ENCODE measurements at places on chromosomes 5 and 9. TPM values are rescaled to one million over a fixed set of nuclear protein-coding genes. Genes with fewer than 3 reads are reported as not detected.

The NPR3 gene
- 0.24 TPM for total RNA-seq

The RMI1 gene
- 22.4 TPM for total RNA-seq

The MPDZ gene
- total RNA-seq, result not detected

The PCDHGB5 gene
- total RNA-seq, result 0.17 TPM

The TEX48 gene
- 1.7 TPM for total RNA-seq

The IL4 gene
- 1.5 TPM for total RNA-seq

The TAF11L10 gene
- total RNA-seq, result not detected

DNA sequence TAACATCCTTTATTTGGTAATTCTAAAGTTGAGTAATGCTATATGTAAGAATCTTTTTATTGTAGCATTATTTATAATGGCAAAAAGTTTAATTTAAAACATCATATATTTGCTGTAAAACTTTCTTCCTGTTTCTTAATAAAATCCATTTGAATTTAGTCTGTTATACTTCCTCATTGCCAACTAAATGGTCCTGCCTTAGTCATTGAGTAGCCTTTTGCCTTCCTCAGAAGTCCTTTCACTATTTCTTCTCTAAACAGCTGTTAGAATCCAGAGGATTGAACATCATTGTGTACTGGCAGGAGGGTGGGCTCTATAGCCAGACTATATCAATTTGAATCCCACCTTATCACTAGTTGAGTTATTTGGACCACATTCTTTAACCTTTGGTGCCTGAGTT, 11.0 kb downstream of the SLC44A1 start:
- no peak overlapping the region for H3K4me3 ChIP-seq
- H3K4me1 ChIP-seq, result peaks cover 19% of the 10 kb centered on the region
- no peaks in the 10 kb centered on the region for H3K27me3 ChIP-seq
- no peak overlapping the region for H3K27ac ChIP-seq
- no peaks in the 10 kb centered on the region for H3K36me3 ChIP-seq

DNA sequence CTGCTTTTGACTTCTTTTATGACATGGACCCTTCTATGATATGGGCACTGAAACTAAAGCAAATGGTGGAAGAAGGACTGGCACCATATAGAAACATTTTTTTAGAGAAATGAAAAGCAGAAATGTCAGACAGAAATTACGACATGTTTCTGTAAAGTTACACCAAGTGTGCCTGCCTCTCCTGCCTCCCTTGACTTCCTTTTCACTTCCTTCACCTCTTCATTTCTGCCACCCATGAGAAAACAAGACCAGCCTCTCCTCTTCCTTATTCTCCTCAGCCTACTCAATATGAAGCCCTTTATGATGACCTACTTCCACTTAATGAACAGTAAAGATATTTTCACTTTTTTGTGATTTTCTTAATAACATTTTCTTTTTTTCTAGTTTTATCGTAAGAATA, 44.5 kb downstream of the ERCC6L2 start:
- peaks cover 3% of the 10 kb centered on the region for H3K36me3 ChIP-seq
- no peaks in the 10 kb centered on the region for H3K27me3 ChIP-seq
- DNase-seq, result no peak
- no peak overlapping the region for H3K4me3 ChIP-seq

GRCh38 chr9:129175515-129175824, 2.6 kb downstream of the IER5L start:
- H3K4me1 ChIP-seq, result peaks cover 3% of the 10 kb centered on the region
- H3K27me3 ChIP-seq, result peaks cover 19% of the 10 kb centered on the region
- H3K27ac ChIP-seq, result no peak overlapping the region
- peak overlapping the region; percentile 90 for H3K4me3 ChIP-seq

GRCh38 chr5:61261136-61261535, 70.9 kb upstream of the ZSWIM6 start:
- no peaks in the 10 kb centered on the region for H3K36me3 ChIP-seq
- peaks cover 5% of the 10 kb centered on the region for H3K4me1 ChIP-seq
- H3K4me3 ChIP-seq, result no peak overlapping the region
- peaks cover 6% of the 10 kb centered on the region for H3K27me3 ChIP-seq

DNA sequence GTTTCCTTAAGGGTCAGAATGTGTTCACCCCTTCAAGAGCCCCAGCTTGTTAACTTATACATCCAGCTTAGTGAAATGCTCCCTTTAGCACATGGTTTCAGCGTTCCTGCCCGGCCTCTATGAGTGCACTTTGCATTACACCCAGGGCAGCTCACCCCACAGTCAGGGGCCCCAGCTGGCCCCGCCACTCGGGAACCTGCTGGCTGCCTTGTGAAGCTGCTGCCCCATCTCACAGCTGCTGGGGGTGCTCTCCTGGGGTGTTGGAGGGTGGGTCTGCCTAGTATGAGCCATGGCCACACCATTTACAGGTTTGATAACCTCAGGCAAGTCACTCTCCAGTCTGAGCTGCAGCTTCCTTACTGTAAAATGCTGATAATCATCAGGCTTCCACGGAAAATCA, 32.2 kb downstream of the HRH2 start:
- H3K27ac ChIP-seq, result no peak overlapping the region
- no peak overlapping the region for H3K4me3 ChIP-seq
- H3K27me3 ChIP-seq, result no peaks in the 10 kb centered on the region
- DNase-seq, result no peak
- peaks cover 2% of the 10 kb centered on the region for H3K36me3 ChIP-seq

DNA sequence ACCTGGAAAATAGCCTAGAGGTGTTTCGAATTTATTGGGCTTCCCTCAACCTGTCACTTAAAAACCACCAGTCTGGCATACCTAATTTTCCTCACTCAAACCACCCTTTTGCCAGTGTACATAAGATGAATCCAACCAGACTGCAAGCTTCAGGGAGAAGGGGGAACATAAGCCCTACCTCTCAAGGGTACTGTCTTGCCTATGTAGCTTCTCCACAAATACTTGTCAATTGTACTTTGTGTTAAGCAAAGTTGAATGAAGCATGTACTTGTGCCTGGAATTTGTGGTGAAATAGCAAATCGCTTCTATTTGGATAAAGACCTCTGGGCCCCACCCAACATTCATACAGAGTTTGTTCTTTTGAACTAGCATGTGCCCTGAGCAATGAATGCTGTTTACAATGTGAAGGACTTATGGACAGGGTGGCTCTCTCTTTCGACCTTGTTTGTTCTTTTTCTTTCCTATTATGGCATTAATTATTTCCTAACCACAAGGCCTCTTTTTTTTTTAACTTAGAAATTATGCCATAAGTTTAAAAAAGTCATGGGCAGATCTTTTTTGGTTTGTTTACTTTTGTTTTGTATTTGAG, 580.2 kb downstream of the EBF1 start:
- no peaks in the 10 kb centered on the region for H3K36me3 ChIP-seq
- H3K27me3 ChIP-seq, result no peaks in the 10 kb centered on the region
- H3K27ac ChIP-seq, result no peak overlapping the region
- H3K4me3 ChIP-seq, result no peak overlapping the region
- DNase-seq, result no peak

- H3K27me3 ChIP-seq, result peaks cover 5% of the 10 kb centered on the region
- H3K4me3 ChIP-seq, result no peak overlapping the region
- H3K36me3 ChIP-seq, result no peaks in the 10 kb centered on the region
- no peak overlapping the region for H3K27ac ChIP-seq
- DNase-seq, result no peak
Observed at GRCh38 chr5:136396886-136397285, 31.5 kb upstream of the TRPC7 start.

GRCh38 chr5:68178579-68178978, 37.0 kb upstream of the PIK3R1 start:
- H3K27ac ChIP-seq, result no peak overlapping the region
- H3K4me1 ChIP-seq, result peaks cover 7% of the 10 kb centered on the region
- no peak overlapping the region for H3K4me3 ChIP-seq
- H3K27me3 ChIP-seq, result no peaks in the 10 kb centered on the region

GRCh38 chr9:14271093-14271673, 42.8 kb downstream of the NFIB start:
- DNase-seq, result no peak
- H3K27me3 ChIP-seq, result peaks cover 15% of the 10 kb centered on the region
- no peak overlapping the region for H3K4me3 ChIP-seq
- no peak overlapping the region for H3K27ac ChIP-seq

DNA sequence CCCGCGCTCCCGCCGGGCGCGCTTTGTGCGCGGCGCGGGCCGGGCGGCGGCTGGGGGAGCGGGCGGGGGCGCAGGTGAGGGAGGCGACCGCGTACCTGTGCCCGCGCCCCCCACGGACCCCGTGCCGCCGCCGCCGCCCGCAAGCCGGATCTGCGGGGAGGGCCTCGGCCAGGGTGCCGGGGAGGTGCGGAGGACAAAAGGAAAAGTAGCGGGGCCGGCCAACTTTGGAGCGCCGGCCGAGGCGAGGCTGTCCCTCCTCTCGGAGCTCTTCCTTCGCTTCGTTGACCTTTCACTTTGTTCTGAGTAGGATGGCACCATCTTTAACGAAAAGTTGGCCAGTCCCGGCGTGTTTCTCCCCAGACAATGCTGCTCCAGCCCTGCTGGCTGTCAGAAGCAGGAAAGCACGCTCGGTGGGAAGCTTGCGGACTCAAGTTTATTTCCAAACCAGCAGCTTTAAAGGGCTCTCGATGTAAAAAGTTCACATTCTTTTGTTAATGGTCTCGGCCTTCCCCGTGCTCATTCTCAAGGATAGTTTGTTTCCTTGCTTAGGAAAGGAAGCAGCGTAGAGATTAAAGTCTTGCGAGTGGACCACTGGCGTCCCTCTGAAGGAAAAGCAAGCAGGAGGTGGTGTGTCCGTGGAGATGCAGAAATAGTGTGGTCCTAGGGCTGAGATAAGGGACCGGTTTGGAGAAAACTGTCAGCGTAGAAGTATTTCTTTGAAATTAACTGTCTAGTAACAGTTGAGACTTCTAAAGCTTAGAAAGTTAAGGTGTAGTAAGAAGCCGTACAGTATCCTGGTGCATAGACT, 639 bp downstream of the EHMT1 start:
- peaks cover 50% of the 10 kb centered on the region for H3K4me1 ChIP-seq
- H3K27me3 ChIP-seq, result no peaks in the 10 kb centered on the region
- no peaks in the 10 kb centered on the region for H3K36me3 ChIP-seq
- peak; percentile 46 for DNase-seq
- H3K27ac ChIP-seq, result peak overlapping the region; percentile 84

GRCh38 chr9:126030716-126031115, 283.5 kb downstream of the PBX3 start:
- H3K27ac ChIP-seq, result no peak overlapping the region
- no peak overlapping the region for H3K4me3 ChIP-seq
- H3K27me3 ChIP-seq, result no peaks in the 10 kb centered on the region
- no peaks in the 10 kb centered on the region for H3K36me3 ChIP-seq
- H3K4me1 ChIP-seq, result no peaks in the 10 kb centered on the region

GRCh38 chr9:129258823-129259301, 80.8 kb upstream of the IER5L start:
- no peak for DNase-seq
- no peak overlapping the region for H3K27ac ChIP-seq
- H3K4me3 ChIP-seq, result peak overlapping the region; percentile 78

- H3K27me3 ChIP-seq, result no peaks in the 10 kb centered on the region
- no peaks in the 10 kb centered on the region for H3K4me1 ChIP-seq
- peak overlapping the region; percentile 32 for H3K27ac ChIP-seq
- peaks cover 3% of the 10 kb centered on the region for H3K36me3 ChIP-seq
- no peak overlapping the region for H3K4me3 ChIP-seq
Observed at GRCh38 chr9:124884376-124884775, 22.4 kb downstream of the ARPC5L start.

GRCh38 chr5:56207537-56207936, 25.6 kb downstream of the ANKRD55 start:
- no peak overlapping the region for H3K4me3 ChIP-seq
- H3K36me3 ChIP-seq, result peaks cover 5% of the 10 kb centered on the region
- DNase-seq, result no peak
- H3K27me3 ChIP-seq, result no peaks in the 10 kb centered on the region

DNA sequence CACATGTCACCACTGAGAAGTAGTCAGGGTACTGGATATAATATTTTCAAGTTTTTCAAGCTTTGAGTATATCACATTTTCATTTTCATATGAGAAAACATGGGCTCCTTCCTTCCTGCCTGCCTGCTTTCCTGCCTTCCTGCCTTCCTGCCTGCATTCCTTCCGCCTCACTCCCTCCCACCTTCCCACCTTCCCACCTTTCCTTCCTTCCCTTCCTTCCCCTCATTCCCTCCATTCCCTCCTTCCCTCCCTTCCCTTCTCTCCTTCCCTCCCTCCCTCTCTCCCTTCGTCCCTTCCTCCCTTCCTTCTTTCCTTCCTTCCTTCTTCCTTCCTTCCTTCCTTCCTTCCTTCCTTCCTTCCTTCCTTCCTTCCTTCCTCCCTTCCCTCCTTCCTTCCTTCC, 175.3 kb downstream of the HMHB1 start:
- H3K4me1 ChIP-seq, result peaks cover 5% of the 10 kb centered on the region
- peaks cover 12% of the 10 kb centered on the region for H3K27me3 ChIP-seq
- no peak overlapping the region for H3K4me3 ChIP-seq
- H3K27ac ChIP-seq, result no peak overlapping the region
- DNase-seq, result no peak

DNA sequence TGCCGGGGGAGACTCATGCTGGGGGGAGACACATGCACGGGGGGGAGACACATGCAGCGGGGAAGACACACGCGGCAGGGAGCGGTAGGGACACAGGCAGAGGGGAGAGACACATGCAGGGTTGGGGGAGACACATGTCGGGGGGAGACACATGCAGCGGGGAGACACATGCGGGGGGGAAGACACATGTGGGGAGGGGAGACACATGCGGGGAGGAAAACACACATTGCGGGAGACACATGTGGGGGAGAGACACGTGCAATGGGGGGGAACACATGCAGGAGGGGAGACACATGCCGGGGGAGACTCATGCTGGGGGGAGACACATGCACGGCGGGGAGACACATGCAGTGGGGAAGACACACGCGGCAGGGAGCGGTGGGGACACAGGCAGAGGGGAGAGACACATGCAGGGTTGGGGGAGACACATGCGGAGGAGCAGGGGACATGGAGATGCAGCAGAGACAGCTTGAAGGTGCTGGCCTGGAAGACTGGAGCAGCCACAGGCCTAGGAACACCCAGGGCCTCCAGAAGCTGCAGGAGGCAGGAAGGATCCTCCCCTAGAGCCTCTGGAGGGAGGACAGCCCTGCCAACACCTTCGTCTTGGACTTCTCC, 20.3 kb upstream of the OLFM1 start:
- no peak overlapping the region for H3K4me3 ChIP-seq
- H3K36me3 ChIP-seq, result peaks cover 4% of the 10 kb centered on the region
- H3K4me1 ChIP-seq, result no peaks in the 10 kb centered on the region
- DNase-seq, result no peak
- H3K27ac ChIP-seq, result no peak overlapping the region

DNA sequence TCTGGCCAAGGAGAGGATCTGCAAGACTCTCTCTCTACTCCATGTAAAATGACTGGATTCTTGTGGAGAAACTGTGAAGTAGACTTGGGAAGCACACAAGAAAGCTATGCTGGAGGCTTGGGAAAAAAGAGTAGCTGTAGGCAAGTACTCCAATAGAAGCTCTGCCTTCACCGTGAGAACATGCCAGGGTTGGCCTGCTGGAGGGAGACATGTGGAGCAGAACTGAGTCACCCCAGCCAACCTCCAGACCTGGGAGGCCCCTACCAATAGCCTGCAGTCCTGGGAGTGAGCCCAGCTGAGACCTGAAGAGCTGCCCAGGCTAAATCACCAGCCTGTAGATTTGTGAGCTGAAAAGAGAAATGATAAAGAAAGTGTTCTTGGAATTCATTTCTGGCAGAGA, 66.6 kb downstream of the DEPDC1B start:
- DNase-seq, result no peak
- H3K4me3 ChIP-seq, result no peak overlapping the region
- H3K4me1 ChIP-seq, result no peaks in the 10 kb centered on the region
- H3K27ac ChIP-seq, result no peak overlapping the region
- peaks cover 2% of the 10 kb centered on the region for H3K36me3 ChIP-seq

- no peaks in the 10 kb centered on the region for H3K36me3 ChIP-seq
- no peak for DNase-seq
- no peak overlapping the region for H3K4me3 ChIP-seq
- H3K27me3 ChIP-seq, result peaks cover 13% of the 10 kb centered on the region
- no peak overlapping the region for H3K27ac ChIP-seq
Observed at GRCh38 chr5:126591549-126591948, 3.5 kb downstream of the ALDH7A1 start.
